Activated CD4-positive, alpha-beta T cell treated with anti-CD3 and anti-CD28 coated beads for 24 hours (primary cell): ENCODE measurements at places on chromosomes 3 and 15.
A peak's percentile ranks its signal among the peaks of the same experiment; 100 is the strongest.

DNA sequence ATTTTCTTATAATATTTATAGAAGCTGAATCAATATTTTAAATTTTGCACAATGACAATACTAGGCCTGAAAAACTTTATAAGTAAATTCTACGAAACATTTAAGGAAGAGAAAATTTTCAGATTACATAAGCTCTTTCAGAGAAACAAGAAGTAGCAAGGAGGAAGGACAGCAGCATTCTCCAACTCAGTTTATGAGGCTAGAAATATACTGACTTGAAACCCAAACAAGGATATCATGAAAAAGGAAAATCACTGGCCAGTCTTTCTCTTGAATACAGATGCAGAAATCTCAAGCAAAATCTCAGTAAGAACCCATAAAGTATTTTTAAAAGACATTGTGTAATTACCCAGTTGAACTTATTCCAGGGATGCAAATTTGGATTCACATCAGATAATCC is 121.3 kb downstream of the STAC start:
- DNase-seq: no peak

DNA sequence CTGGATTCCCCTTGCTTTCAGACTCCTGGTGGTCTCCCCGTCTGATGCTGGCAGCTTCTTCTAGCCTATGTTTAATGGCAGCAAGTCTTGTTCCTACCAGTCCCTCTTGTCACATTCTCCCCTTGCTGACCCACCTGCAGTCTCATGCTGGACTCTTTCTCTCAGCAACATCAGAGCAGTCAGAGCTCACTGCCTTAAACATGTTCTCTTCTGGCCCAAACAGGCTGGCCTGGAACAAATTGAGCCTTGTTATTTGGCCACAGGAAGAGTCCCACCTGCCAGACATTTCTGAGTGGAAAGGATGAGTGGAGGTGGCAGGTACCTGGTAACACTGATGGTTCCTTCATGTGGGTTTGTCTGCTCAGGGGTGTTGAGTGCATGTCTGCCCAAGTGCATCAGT is 59.2 kb upstream of the APEH start:
- DNase-seq: no peak

DNA sequence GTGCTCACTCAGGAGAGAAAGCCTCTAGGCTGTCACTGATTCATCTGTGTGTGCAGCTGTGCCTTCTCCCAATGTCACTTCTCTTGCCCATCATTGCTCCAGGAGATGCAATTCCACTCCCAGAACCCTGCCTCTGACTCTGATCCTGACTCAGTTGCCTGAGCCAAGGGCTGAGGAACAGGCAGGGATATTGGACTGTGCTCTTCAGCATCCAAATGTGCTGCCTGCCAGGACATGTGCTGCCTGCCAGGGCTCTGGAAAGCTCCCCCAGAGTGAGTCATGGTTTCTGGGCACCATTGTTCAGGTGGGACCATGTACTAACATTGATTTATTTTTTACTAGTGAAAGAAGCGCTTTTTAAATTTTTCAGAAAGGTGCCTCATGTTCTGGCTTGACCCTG is 71.0 kb downstream of the TRIM42 start:
- no peak for DNase-seq

- no peak for DNase-seq
These were observed 10.6 kb downstream of the RPL32 start for GRCh38 chr3:12830785-12831156.

DNA sequence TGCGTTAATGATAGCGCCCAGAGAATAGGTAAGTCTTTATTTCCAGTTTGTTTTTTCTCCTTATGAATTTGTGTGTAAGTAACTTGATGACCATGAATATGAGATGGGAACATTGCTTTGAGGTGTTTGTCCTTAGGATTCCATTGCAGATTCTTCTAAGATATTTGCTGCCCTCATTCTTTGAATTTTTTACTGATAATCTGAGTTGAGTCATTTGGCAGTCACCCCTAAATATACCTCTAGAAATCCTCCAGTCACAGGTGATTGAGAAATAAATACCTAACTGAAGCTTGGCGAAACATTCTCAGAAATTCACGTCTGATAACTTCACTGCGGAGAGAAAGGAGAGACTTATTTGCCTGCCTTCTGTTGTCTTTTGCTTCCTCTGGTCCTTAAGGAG is 345.5 kb downstream of the SQOR start:
- no peak for DNase-seq

GRCh38 chr15:31263751-31264558 is 62.7 kb upstream of the KLF13 start:
- DNase-seq: peak; percentile 61

- DNase-seq: no peak
These were observed 37.3 kb downstream of the EXOG start for GRCh38 chr3:38533285-38533976.

GRCh38 chr3:29581311-29581710 is 300.4 kb downstream of the RBMS3 start:
- no peak for DNase-seq

- no peak for DNase-seq
These were observed 30.8 kb downstream of the HLTF start for GRCh38 chr3:149055575-149055974.

DNA sequence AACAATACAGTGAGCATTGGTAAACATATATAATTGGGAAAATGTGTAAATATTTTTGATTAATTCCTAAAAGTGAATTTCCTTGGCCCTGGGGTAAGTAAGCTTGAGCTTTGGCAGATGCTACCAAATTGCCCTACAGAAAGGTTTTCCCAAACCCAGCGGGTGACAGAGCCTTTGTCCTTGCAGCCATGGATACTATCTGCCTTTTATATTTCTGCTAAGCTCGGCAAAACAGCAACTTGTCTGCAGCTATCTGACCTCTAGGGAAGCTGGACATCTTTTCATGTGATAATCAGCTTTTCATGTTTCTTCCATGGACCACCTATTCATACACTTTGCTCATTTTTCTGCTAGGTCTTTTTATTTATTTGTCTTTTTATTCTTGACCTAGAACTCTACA is 64.7 kb upstream of the SEC22A start:
- DNase-seq: no peak

GRCh38 chr3:159458982-159459381 is 529.7 kb upstream of the IL12A start:
- DNase-seq: no peak

GRCh38 chr3:190533511-190534281 is 19.8 kb downstream of the IL1RAP start:
- no peak for DNase-seq

DNA sequence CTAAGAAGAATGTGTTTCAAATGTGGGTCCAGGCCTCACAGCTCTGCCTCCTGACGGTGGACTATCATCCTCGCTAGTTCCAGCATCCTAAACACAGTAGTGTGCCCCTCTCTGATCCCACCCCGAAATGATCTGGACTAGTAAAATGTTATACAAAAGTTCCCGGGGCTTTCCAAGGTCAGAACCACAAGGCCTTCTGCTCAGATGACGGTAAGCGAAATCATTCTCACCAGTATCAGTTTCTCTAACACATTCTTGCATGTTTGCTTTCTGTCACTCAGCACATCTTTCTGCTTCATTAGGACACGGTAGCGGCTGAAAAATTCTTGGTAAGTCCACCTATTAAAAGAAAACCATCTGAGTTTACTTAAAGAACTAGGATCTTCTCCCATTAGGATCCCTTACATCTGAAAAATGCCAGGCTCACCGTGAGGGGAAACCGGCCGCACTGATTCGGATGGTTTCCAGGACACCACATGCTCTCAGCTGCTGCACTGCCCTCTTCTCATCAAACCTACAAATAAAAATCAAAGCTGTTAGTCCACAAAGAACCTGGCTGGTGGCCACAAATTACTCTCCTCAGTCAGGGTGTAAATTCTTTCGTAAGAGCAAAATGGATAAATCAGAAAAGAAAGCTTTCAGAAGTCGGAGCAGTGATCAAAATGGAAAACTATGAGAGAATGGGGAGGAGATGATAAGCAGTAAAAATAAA is 83.9 kb upstream of the MYO5C start:
- no peak for DNase-seq

GRCh38 chr3:172538368-172539151 is 15.3 kb upstream of the TNFSF10 start:
- no peak for DNase-seq

- DNase-seq: no peak
These were observed 1.1 kb upstream of the ALCAM start for GRCh38 chr3:105365391-105366325.

DNA sequence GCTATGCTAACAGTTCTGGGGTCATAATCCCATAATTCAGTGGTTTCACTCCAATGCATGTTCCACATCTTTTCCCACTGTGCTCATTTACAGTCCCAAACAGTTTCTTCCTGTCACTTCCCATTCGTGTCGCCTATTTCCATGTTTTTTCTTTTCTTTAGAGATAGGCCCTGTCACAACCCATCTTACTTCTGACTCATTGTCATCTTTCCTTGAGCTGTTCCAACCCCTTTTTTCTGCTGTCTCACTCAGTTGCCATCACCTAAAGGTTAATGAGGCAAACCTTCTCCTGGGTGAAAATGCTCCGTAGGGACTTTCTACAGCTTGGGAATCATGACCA is 814.5 kb downstream of the VGLL3 start:
- DNase-seq: no peak

DNA sequence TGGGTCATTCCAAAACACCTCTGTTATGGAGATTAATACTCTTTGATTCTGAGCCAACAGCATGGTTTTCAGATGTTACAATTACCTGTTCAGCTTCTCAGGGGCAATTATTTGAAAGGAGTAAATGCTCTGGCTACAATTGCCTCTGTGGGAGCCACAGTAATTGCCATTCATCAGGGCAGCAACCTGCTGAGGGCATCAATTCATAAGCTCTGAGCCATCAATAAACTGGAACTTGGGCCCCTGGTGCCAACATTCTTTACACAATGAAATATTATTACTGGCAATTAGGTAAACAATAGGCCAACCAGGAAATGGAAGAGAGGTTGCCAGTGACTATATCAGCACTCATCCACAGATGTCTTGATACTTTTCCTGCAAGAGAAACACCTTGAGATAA is 660.8 kb downstream of the MECOM start:
- DNase-seq: no peak

DNA sequence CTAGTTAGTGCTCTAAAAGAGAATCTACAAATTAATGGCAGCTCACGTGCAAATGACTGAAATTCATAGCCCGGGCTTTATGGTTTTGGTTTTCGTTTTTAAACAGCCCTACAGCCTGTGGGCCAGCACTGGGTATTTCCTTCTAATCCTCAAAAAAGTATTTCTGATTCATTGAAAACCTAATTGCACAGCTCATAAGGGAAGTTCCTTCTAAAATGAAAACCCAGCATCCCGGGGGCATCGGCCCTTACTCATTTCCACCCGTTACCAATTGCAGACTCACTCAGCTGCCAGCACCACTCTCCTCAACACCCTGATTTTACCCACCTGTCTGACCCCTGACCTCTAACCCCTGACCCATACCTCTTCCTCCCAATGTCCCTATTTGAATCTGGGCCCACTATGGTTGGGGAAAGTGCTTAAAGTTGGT is 59.5 kb upstream of the ZNF148 start:
- DNase-seq: no peak

DNA sequence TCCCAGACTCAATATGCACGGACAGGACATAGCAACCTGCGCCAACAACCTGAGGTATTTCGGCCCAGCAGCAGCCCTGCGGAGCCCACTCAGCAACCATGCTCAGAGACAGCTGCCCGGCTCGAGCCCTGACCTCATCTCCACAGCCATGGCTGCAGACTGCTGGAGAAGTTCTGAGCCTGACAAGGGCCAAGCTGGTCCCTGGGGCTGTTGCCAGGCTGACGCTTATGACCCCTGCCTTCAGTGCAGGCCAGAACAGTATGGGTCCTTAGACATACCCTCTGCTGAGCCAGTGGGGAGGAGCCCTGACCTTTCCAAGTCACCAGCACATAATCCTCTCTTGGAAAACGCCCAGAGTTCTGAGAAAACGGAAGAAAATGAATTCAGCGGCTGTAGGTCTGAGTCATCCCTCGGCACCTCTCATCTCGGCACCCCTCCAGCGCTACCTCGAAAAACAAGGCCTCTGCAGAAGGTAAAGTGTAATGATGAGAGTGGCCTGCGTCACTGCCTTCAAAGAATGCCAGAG is 25.5 kb downstream of the TMEM41A start:
- DNase-seq: no peak

GRCh38 chr15:97817276-97817890 is 143.1 kb upstream of the ARRDC4 start:
- DNase-seq: no peak

DNA sequence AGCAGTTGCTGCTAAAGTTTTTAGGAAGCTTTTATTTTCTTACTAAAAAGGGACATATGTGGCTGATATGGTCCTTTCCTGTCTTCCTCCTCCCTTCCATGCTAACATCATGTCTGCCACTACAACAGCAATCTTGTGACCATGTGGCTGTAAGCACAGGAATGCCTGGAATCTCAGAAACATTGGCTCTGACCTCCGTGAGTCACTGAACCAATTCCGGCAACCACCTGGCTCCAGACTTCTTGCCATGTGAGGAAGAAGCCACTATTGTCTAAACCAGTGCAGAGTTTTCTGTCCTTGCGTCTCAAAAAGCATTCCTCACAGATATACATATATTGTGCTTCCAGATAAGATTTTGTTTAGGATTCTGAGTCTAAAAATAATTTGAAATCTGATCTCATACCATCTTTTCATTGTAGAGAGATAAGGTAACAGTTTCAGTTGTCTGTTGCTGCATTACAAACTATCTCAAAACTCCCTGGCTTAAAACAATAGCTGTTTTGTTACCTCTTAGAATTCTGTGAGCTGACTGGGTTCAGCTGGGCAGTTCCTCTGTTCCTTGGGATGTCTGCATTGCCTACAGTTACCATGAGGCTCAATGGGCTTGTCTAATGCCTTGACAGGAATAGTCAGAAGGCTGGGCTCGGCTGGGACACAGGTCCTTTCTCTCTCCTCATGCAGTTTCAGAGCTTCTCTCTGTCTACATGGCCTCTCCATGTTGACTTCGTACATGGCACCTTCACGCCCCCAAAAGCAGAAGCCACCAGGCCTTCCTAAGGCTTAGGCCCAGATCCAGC is 77.3 kb upstream of the MAGI1 start:
- no peak for DNase-seq

DNA sequence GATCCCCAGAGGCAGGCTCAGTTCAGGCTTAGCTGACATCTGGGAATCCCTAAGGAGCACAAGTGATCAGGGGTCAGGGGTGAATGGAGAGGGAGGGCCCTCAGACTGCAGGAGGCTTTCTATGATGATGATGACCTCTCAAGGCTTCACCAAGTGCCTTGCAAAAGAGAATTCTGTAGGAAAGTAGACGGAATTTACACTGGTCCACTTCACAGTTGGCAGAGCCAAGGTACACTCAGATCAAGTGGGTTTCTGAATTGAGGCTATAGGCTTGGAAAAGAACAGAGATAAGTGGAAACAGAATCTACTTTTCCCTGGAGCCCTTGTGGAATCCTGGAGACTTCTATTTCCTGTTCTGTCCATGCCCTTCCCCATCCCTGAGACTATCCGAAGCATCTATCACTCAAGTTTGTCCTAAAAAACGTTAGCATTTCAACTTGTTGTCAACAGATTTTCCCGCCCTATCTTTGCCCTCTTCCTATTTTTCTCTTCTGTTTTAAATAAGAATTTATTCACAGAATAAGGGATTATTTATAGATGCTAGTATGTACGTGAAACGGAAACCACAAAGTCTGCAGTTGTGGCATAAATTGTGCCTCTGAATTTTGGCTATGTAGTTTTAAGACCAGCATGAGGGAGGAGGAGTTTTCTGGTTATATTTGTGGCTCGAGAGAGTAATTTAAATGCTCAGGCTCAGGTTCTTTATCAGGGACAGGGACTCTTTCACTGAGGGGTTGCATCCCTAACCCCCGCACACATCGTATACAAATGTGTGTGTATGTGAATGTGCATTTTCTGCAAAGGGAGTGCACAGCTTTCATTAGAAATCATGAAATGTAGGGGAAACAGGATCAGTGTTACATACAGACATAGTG is 12.8 kb downstream of the GCSAM start:
- DNase-seq: no peak
